ENCODE measurements at places on chromosomes 12 and 14.
A peak's percentile ranks its signal among the peaks of the same experiment; 100 is the strongest.

DNA sequence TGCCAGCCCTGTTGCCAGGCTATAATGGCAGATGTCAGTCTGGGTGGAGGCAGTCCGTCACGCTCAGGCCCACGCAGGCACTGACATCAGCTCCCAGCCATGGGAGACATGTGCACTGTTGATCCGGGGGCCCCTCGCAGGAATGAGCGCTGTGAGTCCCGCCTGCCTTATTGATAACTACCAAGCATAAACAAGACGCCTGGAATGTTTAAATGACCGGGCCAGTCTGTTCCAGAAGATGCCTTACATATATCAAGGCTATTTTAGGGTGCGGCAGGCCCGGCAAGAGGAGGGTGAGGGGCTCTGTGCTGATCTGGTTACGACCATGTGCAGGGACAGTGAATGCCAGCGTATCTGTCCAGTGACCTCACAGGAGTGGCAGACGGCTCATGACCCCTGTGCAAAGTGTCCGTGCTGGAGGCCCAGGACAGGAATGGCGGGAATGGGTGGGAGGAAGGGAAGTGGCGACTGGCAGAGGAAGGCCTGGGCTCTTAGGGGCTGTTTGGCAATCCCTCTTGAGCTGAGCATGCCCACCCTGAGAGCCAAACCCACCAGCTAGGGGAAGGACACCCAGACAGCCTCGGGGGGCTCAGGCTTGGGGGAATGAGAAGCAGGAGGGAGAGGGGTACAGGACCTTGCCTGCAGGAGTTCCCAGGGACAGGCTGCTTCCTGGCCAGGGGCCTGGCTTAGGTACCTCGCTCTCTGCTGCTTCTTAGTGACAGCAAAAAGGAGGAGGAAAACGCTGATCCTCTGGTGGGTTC is 49.3 kb downstream of the DLK1 start:
- DNase-seq: peak; percentile 9

- no peak for DNase-seq
Observed at GRCh38 chr14:77200406-77200985, 18.9 kb downstream of the TMEM63C start.

- no peak for DNase-seq
Observed at GRCh38 chr12:80154261-80154660, 54.9 kb downstream of the OTOGL start.

DNA sequence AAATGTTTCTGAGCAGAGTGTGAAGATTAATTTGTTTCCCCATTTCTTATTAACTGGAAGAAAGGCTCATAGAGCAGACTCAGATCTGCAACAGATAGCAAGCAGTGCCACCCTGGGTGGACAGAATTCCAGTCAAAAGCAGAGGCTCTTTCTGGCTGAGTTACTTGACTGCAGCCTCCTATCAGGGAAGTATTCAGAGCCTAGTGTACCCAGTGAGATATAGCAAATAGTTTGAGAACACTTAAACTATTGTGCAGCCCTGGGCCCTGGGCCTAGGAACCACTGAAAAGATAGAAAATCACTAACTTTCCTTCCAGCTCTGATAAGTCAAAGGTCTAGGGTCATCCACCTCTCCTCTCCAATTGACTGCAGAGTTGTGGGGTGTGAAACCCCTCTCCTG is 11.2 kb upstream of the AQP2 start:
- DNase-seq: no peak

DNA sequence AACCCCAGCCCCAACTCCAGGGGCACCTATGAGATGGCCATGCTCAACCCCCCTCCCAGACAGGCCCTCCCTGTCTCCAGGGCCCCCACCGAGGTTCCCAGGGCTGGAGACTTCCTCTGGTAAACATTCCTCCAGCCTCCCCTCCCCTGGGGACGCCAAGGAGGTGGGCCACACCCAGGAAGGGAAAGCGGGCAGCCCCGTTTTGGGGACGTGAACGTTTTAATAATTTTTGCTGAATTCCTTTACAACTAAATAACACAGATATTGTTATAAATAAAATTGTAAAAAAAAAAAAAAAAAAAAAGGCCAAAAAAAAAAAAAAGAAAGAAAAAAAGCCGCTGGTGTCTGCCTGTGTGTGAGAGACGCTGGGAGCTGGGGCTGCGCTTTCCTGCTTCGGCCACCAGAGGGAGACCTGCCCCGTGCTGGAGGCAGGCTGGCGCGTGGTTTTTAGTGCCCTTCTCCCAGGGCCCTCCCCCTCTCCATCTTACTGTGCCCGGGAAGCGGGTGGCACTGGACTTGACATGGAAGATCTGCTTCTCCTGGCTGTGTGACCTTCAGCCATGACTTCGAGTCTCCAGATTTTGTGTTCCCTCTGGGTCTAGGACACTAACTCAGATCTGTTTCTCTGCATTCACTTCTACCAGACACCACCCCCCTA is 3.4 kb upstream of the NXPH4 start:
- peak; percentile 93 for DNase-seq

- no peak for DNase-seq
Observed at GRCh38 chr14:95943699-95944098, 67.1 kb downstream of the TUNAR start.

DNA sequence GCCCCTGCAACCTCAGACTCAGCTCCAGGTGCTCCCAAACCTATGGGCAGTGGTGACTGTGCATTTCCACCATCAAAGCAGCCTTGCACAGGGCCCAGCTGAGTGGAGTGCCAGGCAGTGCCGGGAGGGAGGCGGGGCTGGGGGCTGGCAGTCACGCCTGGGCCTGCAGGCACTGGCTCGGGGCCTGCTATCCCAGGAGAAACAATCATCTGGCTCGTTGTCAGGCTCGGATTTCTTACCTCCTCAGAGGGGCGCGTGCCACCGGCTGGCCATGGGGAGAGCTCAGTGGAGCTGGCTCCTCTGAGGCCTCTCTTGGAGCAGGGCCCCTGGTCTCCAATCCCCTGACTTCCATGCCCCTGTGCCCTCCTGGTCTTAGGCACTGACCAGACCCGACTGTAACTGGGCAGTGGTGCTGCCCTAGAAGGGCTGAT is 20.2 kb upstream of the PPP1R13B start:
- no peak for DNase-seq

GRCh38 chr14:24674204-24674970 is 40.4 kb upstream of the GZMB start:
- no peak for DNase-seq

- DNase-seq: no peak
Observed at GRCh38 chr14:24690492-24690891, 56.5 kb upstream of the GZMB start.

GRCh38 chr12:31618228-31619025 is 27.5 kb upstream of the DENND5B start:
- DNase-seq: no peak

- DNase-seq: no peak
Observed at GRCh38 chr12:114018669-114019068, 52.5 kb upstream of the RBM19 start.

DNA sequence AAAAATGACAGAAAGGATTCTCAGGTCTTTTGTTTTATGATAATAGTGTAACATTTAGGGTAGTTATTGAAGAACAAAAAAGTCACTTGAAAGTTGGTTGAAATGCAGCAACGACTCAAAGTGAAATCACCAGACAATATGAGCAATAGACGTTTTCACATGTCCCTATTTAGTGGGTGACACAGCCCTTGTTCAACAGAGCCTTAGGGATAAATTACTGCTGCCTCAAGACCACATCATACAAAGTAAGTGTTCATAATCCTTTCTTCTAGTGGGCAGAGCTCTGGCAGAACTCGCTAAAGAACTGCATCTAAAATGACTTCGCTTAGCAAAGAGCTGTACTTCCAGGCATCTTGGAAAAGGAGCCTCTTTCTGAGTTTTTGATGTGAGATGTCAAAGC is 128.5 kb upstream of the LMNTD1 start:
- no peak for DNase-seq

- no peak for DNase-seq
Observed at GRCh38 chr14:73661872-73662271, 17.1 kb downstream of the DNAL1 start.

DNA sequence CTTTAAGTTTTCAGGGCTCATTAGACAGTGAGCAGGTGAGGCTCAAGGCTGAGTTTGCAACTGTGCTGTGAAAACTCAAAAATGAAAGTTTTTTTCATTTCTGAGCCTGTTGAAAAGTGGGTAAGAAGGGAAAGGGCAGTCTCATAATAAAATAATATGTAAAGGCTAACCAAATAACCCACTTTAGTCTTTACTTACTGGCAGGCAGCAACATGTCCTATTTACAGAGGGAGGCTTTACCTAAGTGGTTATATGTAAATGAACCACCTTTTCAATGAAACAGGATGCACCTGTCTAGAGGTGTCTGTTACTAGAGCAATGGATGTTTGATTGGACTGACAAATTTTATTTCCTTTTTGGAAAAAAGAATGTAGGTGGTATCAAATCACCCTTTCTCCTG is 158.0 kb downstream of the ETV6 start:
- DNase-seq: no peak

DNA sequence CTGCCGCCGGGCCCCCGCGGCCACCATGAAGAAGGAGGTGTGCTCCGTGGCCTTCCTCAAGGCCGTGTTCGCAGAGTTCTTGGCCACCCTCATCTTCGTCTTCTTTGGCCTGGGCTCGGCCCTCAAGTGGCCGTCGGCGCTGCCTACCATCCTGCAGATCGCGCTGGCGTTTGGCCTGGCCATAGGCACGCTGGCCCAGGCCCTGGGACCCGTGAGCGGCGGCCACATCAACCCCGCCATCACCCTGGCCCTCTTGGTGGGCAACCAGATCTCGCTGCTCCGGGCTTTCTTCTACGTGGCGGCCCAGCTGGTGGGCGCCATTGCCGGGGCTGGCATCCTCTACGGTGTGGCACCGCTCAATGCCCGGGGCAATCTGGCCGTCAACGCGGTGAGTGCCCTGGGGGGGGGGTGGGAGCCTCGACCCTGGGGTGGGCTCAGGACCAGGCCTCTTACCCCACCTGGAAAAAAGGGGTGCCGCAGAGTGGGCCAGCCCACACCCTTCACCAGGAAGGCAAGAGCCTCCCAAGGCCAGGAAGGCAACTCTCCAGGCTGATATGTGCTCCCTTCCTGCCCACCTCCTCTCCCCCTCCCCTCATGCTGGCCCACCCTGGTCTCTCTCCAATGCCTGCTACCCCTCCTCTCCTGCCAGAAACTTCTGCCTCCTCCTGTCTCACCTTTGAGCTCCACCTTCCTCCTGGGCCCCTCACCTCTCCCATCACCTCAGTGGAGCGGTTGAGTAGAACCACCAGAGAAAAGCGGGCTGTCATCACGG is 507 bp downstream of the AQP5 start:
- no peak for DNase-seq

DNA sequence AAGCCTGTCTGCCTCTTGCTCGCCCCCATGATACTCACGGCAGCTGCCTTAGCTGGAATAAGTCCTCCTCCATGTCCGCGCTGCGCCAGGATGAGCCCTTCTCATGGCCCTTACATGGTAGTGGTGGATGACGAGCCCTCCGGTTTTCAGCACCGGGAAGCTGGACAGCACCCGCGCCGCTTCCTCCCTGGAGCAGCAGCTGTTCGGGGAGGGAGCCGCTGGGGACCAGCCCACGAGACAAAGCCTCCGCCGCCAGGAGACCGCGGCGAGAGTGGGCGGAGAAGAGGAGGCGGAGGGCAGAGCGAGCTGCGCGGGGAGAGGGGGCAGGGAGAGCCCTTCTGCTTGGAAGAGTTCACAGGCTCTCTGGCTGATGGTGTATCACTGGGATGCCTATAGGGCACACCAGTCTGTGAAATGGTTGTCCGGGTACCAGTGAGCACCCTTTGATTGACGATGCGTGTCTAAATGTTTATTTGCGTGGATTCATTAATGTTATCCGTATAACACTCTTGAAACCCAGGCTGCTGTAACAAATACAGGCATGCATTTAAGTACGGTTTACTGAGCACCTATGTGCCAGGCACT is at the start of gene SVOP:
Gene SVOP (minus strand): TSS at position 273 of the 585 bp plus-strand sequence. CDS start 200 bp downstream, at position 73.
- no peak for DNase-seq

- DNase-seq: no peak
Observed at GRCh38 chr12:31651893-31652521, 7.5 kb upstream of the ETFBKMT start.

GRCh38 chr12:106233011-106233410 is 14.8 kb downstream of the CKAP4 start:
- no peak for DNase-seq

DNA sequence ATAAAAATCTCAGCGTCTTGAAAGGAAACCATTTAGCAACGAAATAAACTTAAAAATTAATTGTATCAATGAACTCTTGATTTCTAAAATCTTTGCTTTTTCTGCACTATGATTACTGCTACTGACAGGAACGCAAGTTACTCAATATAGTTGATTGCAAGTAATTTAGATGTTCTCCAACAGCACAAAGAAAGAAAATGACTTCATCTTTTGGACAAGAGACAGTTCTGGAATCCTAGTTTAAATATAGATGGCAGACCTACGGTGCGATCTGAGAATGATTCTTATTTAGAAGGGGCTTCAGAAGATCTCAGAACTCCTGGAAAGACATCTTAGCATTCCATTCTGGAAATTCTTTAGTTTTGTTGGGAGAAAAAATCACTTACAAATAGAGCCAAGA is 1.4 kb upstream of the SUDS3 start:
- DNase-seq: no peak

- no peak for DNase-seq
Observed at GRCh38 chr14:75662966-75663365, 1.9 kb downstream of the TTLL5 start.

GRCh38 chr12:57629897-57630471 is 3.0 kb downstream of the B4GALNT1 start:
- no peak for DNase-seq

GRCh38 chr14:98182393-98183055 is 1089.5 kb downstream of the BCL11B start:
- no peak for DNase-seq

DNA sequence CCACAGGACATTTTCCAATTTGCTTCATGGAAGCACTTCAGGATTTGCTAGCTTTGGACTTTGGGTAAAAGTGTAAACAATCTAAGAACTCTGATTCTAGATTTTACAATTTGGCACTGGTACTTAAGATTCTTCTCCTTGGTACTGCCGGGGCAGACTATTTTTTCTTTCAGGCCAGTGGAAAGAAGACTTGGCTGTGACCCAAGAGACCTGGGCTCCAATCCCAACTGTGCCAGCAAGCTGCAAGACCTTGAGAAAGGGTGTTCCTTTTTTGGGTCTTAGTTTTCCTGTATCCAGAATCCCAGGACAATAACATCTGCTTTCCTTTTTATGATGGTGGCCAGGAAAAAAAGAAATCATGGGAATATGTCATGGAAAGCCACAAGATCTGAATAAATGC is 148.1 kb upstream of the CRY1 start:
- DNase-seq: no peak

GRCh38 chr12:132174015-132174838 is 30.0 kb downstream of the NOC4L start:
- no peak for DNase-seq

GRCh38 chr12:13386323-13387039 is 190.0 kb downstream of the EMP1 start:
- DNase-seq: no peak

- no peak for DNase-seq
Observed at GRCh38 chr12:113270709-113271009, 49.4 kb downstream of the TPCN1 start.

All from GM13977 (cell line).